ENCODE measurements at places on chromosomes 12 and 14.

- peak; percentile 60 for DNase-seq
These were observed 18.8 kb upstream of the NR4A1 start for GRCh38 chr12:52032446-52032803.

- DNase-seq = no peak
These were observed 84.2 kb downstream of the PIWIL1 start for GRCh38 chr12:130421896-130422295.

DNA sequence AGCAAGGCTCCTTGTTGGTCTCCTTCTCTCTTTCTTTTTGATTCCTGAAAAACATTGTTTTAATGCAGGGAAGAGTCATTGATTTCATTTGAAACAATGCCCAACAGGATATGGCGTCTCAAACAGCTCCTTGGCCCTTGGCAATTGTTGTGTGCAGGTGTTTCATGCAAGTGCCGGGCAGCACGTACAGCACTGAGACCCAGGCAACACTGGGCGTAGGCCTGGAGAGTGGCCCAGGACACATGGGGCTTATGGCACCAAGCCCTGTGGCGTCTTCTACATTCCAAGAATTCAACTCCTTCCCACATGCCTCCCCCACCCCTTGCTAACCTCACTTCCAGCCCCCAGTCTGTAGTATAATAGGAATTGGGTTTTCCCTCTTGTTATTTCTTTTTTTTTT, 230.4 kb downstream of the SPTSSA start:
- DNase-seq = no peak

DNA sequence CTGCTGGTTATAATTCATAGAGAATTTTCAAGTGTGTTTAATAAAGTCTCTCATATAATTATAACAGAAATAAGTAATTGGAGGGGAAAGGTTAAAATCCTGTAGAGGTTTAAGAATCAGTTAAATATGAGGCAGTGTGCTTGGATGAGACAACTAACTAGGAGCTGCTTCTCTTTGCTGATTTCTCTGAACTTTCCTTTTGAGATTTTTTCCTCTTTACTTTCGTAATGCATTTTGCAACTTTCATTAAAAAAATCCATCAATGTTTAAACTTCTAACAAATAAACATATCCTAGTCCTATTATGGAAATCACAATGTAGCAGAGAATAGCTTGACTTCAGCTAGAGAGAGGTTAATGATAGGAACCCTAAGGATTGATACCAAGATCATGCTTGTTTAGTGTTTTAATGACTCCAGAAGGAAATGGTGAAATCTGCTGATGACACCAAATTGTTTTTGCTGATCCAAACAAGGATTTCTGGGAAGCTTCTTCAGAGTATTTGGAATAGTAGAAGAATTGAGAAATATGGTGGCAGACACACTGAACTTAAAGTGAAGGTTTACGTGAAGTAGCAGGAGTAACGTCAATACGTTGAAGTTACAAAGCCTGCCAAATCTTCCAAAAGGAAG, 122.6 kb downstream of the RAD51B start:
- DNase-seq = no peak

GRCh38 chr12:71461787-71462328, 22.3 kb downstream of the LGR5 start:
- no peak for DNase-seq

- no peak for DNase-seq
These were observed 2.7 kb upstream of the NXPH4 start for GRCh38 chr12:57213763-57214397.

DNA sequence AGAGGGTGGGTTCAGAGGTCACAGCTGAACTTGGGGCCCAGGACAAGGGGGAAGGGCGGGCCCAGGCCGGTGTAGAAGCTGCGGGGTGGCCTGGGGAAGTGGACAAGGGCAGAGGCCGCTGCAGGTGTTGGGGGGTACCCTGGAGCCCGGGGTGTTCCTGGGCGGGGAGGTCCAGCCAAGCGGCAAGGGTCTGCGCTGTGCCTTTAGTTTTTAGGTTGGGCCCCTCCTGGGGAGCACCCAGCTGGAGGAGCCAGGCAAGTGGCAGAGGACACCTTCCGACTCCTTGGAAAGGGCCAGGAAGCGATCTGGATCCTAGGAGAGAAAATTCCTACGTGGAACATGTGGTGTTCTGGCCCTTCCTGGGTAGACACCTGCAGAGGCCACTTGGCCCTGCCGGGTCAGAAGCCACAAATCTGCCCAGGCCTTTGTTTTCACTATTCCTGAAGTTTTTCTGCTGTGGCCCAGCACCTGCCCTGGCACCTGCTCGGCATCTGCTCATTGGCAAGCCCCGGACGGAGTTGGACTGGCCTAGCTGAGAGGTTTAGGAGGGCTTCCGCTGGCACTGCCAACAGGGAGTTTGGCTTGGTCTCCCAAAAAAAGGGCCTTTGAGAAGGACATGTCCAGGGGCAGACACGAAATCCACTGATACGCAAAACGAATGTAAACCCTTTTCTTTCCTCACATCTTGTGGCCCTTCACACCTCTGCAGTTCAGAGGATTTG, 61.1 kb downstream of the SMUG1 start:
- no peak for DNase-seq

- DNase-seq = peak; percentile 99
These were observed 148.9 kb downstream of the PPM1H start for GRCh38 chr12:62785941-62786559.

GRCh38 chr12:76922866-76923265, 44.0 kb upstream of the CSRP2 start:
- no peak for DNase-seq

GRCh38 chr12:88643685-88644084, 63.4 kb upstream of the KITLG start:
- no peak for DNase-seq

- DNase-seq = no peak
These were observed 765 bp downstream of the TMEM120B start for GRCh38 chr12:121713257-121713777.

Measured in NCI-H226 (cell line).